Left forelimb (tissue), 1 donor: ENCODE measurements at places on chromosomes 13 and 19.

- DNase-seq = no peak
Observed at GRCh38 chr19:32662186-32662585, 12.8 kb downstream of the ANKRD27 start.

DNA sequence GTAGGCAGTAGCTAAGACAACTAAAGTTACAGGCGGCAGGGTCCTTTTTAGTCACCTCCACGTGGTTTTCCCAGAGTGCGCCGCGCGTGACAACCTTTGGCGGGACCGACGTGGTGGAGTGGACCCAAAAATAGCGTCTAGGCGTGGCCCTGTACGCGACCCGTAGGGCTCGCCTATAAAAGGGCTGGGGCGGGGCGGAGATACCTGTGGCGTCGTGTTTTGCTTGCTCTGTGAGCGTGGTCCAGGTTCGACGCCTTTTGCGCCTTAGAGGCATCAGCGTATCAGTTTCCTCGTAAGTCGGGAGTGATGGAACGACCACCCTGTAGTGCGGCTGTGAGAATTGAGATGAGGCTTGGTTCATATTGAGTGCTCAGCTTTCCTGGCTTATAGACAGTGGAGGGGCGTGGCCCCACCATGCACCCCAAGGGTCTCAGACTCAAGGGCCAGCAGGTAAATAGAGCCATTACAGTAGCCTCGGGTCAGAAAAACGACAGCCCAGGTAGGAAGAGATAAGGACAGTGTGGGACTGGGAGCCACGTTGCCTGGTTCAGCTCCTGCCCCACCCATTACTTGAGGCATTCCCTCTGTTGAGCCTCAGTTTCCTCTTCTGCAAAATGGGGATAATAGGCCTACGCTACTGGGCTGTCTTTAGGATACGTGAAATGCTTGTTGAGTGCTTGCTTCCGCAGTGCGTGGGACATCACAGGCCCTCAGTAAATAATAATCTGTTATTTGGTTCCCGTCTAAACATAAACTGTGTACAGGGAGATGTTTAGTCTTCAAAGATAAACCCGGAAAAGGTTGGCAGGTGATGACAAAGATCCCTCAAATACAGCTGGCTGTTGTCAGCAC lies 693 bp upstream of the TMED1 start:
- peak; percentile 91 for DNase-seq

GRCh38 chr13:91725646-91726045 lies 327.2 kb downstream of the GPC5 start:
- DNase-seq = no peak

DNA sequence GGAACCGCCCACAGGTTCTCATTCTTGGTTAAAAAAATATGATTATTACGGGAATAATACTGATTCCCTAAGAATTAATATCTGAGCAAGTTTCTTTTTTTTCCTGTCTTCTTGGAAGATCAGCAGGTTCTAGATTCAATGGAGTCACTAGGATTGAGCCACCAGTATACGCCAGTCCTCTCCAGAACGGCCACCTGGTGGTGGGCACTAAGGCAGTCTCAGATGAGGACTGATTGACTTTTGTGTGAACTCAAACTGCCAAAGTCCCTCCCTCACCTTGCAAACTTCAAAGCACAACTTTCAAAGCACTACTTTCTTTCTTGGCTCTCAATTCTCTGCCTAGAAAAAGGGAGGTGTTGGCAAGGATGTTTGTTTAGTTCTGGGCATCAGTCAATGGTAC lies 33.3 kb upstream of the ALOX5AP start:
- no peak for DNase-seq

- DNase-seq = no peak
Observed at GRCh38 chr13:99661791-99662190, 160.5 kb downstream of the TM9SF2 start.

GRCh38 chr19:9132422-9132821 lies 5.7 kb upstream of the OR7G3 start:
- DNase-seq = no peak

GRCh38 chr13:26861941-26862340 lies 101.4 kb upstream of the GPR12 start:
- DNase-seq = no peak

GRCh38 chr19:44707794-44708193 lies 8.8 kb downstream of the CEACAM16 start:
- DNase-seq = no peak

DNA sequence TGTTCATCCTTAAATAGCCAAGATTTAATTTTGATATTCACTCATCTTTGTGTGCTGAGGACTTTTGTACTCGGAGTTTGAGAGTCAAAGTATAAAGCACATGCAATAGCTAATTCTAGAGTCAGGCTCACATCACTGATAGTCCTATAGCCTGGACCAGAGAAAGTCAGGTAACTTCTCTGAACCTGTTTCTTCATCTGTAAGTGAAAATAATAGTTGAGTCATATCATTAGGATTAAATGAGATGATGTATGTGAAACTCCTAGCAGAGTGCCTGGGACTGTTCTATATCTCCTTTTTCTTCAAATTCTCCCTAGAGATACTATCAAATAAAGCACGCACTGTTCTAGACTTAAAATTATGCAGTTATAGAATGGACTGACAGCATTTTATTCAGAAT lies 9.0 kb downstream of the CHAMP1 start:
- no peak for DNase-seq

DNA sequence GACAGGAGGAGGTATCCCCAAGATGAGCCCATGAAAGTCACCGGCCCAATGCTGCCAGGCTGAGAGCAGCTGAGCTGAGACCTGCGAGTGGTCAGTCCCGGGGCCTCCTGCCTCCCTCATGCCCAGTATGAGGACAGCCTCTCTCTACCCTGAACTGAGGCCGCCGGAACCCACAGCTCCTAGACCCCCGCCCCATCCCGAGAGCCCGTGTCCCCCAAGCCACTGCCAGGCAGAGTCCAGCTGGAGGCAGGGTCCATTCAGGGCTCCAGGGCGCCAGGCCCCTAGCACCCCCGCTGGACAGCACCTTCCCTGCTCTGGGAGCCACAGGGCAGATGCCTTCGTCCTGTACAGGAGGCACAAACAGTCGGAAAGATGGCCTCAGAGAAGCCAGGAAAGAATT lies 38.7 kb downstream of the MLLT1 start:
- no peak for DNase-seq

GRCh38 chr19:8355631-8356402 lies 8.1 kb upstream of the ANGPTL4 start:
- no peak for DNase-seq

DNA sequence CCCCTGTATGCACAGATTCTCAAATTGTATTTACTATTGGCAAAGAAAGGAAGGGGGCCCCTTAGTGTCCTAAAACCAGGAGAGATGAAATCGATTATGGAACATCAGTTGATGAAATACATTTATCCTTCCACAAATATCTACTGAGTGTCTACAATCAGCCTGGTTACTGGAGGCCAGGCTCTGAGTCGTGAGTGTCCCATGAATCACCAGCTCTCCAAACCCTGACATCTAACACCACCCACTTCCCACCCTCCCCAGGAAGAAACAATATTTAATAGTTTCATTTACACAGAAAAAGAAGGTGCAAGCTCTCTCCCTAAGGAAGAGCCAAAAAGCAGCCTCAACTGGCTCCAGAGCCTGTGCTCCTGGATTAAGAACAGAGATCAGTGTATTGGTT lies 25.2 kb downstream of the KCTD15 start:
- DNase-seq = no peak
